NCI-H1048 (cell line): ENCODE measurements at places on chromosomes 4 and X.

DNA sequence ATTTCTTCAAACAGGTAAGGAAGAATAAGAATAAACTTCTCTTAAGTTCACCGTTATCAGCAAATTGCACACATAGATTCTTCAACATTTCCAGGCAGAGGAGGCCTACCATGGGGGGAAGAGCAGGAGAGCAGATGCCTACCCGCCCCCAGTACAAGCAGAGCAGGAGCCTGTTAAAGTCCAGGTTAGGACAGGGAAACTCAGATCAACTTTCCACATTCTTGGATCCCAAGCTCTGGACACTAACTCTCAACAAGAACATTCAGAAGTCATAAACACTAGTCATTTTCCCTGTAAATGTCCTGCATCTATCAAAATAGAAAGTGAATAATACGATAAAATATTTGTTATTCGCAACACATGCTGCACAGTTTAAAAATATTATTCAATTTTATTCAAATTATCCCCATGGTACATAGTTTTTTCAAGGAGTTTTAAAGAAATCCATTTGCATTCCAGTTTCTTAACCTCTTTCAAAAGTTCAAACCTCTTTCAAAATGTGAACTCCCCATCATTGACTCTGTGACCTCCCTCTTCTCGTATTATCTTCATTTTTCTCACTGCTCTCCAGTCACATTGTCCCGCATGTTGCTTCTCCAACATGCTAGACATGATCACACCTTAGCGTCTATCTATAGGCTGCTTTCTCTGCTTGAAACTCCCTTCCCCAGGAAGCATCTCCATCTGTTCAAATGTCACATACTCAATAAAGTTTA is 185.2 kb upstream of the NEIL3 start:
- no peak for DNase-seq

DNA sequence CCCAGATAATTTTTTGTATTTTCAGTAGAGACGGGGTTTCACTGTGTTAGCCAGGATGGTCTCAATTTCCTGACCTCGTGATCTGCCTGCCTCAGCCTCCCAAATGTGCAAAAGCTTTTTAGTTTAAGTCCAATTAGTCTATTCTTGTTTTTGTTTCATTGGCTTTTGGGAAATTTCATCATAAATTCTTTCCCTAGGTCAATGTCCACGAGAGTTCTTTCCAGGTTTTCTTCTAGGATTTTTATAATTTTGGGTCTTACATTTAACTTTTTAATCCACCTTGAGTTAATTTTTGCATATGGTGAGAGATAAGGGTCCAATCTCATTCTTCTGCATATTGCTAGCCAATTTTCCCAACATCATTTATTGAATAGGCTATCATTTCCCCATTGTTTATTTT is 36.3 kb upstream of the PDLIM5 start:
- no peak for DNase-seq

- DNase-seq: no peak
Observed at GRCh38 chr4:83209419-83209818, 75.2 kb downstream of the COQ2 start.

DNA sequence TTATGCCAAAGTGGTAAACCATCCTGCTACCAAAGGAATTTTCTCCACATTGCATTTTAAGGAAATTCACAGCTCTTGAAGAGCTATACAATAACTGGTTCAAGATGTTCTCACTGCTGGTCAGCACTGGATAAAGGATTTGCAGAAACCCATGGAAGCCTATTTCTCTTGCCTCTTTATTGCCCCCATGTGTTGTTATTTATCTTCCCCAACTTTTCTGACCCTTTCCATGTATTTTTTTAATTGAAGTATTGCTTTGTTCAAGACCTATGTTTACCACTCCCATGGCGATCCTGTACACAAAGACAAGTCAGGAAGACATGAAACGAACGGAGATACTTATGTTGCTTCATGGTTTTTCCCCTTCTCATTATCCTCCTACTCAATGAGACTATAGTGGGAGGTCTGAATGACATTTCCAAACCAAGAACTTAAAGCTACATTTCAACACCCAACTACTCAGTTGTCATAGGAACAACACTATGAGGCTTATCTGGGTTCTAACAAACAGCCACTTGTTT is 566.4 kb upstream of the DIPK2B start:
- no peak for DNase-seq

GRCh38 chrX:11349020-11349419 is 55.8 kb downstream of the AMELX start:
- DNase-seq: no peak

GRCh38 chrX:124042042-124042441 is 80.5 kb downstream of the STAG2 start:
- DNase-seq: no peak

GRCh38 chr4:38706301-38706700 is 42.3 kb downstream of the KLF3 start:
- no peak for DNase-seq

DNA sequence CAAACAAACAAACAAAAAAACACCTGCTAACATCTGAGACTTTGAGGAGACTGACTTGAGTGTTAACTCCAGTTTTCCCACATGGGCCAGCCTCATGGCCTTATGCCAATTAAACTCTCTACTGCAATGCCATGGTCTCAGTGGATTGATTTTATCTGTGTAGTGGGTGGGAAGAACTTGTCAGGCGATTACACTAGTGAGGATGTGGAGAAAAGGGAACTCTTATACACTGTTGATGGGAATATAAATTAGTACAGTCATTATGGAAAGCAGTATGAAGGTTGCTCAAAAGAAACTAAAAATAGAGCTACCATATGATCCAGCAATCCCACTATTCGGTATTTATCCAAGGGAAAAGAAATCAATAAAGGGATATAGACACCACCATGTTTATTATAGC is 12.8 kb upstream of the XIAP start:
- no peak for DNase-seq
